NCI-H226 (cell line): ENCODE measurements at places on chromosomes 6 and 20.
A peak's percentile ranks its signal among the peaks of the same experiment; 100 is the strongest.

GRCh38 chr6:86459978-86460377 is 477.4 kb upstream of the HTR1E start:
- DNase-seq: no peak

DNA sequence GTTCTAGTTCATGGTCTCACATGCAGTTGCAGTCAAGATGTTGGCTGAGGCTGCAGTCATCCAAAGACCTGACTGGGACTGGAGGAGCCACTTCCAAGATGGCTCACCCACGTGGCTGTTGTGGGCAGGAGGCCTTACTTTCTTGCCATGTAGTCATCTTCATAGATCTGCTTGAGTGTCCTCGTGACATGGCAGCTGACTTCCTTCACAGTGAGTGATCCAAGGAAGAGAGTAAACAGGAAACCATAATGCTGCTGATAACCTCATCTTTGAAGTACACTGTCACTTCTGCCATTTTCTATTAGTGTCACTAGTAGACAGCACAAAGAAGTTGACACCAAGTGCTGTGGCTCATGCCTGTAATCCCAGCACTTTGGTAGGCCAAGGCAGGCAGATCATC is 40.1 kb upstream of the AKIRIN2 start:
- no peak for DNase-seq

DNA sequence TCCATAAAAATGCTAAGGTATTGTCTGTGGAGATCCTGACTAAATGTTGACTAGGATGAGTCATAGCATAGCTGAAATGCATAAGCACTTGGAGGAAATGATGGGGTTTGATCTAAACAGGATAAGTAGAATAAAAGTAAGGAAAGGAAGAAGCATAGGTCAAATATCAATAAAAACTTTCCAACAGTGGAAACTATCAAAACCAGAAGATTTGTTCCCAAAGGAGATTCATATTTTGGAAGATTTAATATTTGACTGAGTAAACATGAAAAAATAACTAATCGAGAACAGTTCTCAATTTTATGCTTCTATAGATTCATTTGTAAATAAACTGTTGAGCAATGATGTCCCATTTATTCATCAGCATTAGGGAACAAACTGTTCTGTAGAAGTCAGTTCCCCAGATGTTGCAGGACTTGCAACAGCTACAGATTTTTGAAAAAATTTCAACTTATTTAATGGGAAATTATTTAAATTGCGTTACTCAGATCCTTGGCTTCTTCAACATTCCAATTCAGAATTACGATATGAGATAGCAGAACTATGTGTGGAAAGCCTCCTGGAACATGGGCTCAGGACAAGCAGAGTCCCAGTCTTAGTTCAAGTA is 133.7 kb upstream of the TBX18 start:
- peak; percentile 50 for DNase-seq

GRCh38 chr6:33073431-33073871 is at the start of gene HLA-DPA1:
Gene HLA-DPA1, minus strand, starts transcription at chr6:33073649.
- no peak for DNase-seq
